ENCODE measurements at places on chromosomes 7 and 10.
A peak's percentile ranks its signal among the peaks of the same experiment; 100 is the strongest.

DNA sequence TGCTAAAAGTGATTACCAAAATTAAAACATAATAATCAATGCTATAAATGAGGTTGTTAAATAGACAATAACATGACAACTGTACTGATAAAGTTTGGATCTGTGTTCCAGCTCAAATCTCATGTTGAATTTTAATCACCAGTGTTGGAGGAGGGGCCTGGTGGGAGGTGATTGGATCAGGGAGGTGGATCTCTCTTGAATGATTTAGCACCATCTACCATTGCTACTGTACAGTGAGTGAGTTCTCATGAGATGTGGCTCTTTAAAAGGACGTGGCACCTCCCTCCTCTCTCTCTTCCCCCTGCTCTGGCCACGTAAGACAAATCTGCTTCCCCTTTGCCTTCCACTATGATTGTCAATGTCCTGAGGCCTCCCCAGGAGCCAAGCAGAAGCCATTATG, 77.5 kb downstream of the HTR5A start:
- H3K27me3 ChIP-seq, result no peaks in the 10 kb centered on the region
- H3K27ac ChIP-seq, result no peak overlapping the region
- no peak for DNase-seq
- no peak overlapping the region for H3K4me3 ChIP-seq
- no peaks in the 10 kb centered on the region for H3K36me3 ChIP-seq
- H3K4me1 ChIP-seq, result no peaks in the 10 kb centered on the region

DNA sequence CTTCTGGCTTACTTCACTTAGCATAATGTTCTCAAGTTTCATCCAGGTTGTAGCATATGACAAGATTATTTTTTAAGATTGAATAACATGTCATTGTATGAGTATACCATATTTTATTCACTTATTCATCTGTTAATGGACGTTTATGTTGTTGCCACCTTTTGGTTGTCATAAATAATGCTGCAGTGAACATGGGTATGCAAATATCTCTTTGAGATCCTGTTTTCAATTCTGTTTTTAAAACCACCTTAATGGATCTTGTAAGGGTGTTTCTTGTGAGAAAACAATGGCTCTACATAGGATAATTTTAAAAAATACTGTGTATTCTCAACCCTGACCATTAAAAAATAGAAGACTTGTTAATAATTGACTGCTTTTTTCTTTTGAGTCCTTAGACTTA, 290.7 kb upstream of the TMEM229A start:
- H3K36me3 ChIP-seq, result no peaks in the 10 kb centered on the region
- H3K27me3 ChIP-seq, result no peaks in the 10 kb centered on the region
- H3K27ac ChIP-seq, result no peak overlapping the region
- no peaks in the 10 kb centered on the region for H3K4me1 ChIP-seq
- H3K4me3 ChIP-seq, result no peak overlapping the region

- H3K4me1 ChIP-seq, result no peaks in the 10 kb centered on the region
- no peak for DNase-seq
- H3K36me3 ChIP-seq, result no peaks in the 10 kb centered on the region
- no peak overlapping the region for H3K4me3 ChIP-seq
These were observed 230.0 kb downstream of the SNX13 start for GRCh38 chr7:17710312-17710711.

DNA sequence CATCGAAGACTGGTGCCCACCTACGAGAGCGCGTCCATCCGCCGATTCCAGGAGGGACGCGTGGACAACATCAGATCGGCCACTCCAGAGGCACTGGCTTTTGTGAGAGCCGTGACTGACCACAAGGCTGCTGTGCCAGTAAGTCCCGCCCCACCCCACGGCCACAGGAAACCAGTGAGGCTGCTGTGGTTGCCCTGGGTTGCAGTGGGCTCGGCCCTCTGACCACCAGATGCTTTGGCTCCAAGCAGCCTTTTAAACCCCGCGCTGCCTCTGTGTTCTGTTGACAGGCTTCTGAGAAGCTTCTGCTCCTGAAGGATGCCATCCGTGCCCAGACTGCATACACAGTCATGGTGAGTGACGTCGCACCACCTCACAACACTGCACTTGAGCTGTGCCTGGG, 24.4 kb upstream of the C10orf53 start:
- no peaks in the 10 kb centered on the region for H3K36me3 ChIP-seq
- H3K4me3 ChIP-seq, result no peak overlapping the region
- H3K27ac ChIP-seq, result no peak overlapping the region
- no peaks in the 10 kb centered on the region for H3K27me3 ChIP-seq
- H3K4me1 ChIP-seq, result no peaks in the 10 kb centered on the region

DNA sequence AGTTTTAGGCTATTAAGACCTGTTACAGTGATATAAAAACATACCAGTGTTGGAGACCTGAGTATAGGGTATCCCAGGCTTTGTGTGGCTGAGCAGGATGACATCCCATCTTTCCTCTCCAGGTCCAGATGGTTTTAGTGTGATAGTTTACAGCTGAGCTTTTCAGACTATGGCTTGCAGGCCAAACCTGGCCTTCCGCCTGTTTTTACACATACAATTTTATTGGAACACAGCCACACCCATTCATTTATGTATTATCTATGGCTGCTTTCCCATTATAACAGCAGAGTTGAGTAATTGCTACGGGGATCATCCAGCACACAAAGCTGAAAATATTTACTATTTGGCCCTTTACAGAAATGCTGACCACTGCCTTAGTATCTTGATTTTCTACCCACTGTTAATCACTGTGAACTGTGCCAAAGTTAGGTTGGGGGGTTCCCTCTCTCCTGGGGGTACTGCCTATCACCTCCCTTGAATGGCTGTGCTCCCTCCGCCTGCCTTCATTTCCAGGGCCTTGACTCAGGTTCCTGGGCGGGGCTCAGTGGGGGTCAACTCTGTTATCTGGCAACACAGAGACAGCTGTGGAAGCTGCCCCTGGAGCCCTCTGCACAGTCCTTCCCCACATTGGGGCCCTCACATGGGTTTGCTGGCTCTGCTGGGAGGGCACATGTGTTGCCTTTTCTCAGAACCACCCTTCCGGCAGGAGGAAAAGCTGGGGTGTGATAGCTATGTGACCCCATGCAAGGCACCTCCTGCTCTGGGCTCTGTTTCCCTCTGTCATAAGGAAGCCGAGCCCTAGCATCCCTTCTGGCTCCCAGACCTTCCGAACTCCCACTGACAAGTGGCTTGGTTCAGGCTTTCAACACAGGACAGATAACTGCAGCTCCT, 40.3 kb upstream of the SH2D4B start:
- H3K36me3 ChIP-seq, result no peaks in the 10 kb centered on the region
- DNase-seq, result no peak
- no peaks in the 10 kb centered on the region for H3K27me3 ChIP-seq

DNA sequence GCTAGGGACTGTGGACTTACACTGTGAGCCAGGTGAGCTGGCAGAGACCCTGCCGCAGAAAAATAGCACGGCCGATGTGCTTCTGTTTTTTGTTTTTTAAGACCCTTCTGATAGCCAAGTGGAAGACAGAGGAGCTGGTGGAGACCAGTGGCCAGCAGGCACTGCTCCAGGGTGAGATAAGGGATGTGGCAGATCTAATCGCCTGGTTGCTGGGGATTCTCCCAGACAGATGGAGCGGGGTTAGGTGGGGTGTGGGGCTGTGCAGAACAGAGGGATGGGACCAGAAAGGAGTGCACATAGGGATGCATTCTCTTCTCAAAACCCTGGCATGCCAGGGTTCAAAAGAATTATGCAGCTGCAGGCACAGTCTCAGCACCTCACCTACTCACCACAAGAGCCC, 82.2 kb downstream of the VOPP1 start:
- no peaks in the 10 kb centered on the region for H3K27me3 ChIP-seq
- peaks cover 43% of the 10 kb centered on the region for H3K36me3 ChIP-seq
- H3K4me1 ChIP-seq, result no peaks in the 10 kb centered on the region
- no peak overlapping the region for H3K27ac ChIP-seq

DNA sequence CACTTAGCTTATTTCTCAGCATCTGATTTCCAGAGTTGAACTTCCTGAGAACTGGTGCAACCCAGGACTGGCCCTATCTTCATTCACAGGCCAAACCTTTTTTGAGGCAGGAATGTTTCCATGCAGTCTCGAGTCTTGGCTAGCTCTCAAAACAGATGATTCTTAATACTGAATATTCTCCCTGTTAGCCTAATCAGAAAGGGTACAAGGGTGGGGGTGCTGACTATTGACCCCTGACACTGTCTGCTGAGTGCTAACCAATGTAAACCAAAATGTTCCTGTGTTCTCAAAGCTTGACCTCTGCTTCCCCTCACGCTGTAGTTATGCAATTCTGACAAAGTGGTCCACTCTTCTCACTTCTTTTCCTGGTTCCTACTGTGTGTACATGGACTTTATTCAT, 25.3 kb downstream of the VWDE start:
- H3K27me3 ChIP-seq, result no peaks in the 10 kb centered on the region
- DNase-seq, result no peak
- no peak overlapping the region for H3K27ac ChIP-seq
- no peaks in the 10 kb centered on the region for H3K36me3 ChIP-seq
- no peaks in the 10 kb centered on the region for H3K4me1 ChIP-seq

DNA sequence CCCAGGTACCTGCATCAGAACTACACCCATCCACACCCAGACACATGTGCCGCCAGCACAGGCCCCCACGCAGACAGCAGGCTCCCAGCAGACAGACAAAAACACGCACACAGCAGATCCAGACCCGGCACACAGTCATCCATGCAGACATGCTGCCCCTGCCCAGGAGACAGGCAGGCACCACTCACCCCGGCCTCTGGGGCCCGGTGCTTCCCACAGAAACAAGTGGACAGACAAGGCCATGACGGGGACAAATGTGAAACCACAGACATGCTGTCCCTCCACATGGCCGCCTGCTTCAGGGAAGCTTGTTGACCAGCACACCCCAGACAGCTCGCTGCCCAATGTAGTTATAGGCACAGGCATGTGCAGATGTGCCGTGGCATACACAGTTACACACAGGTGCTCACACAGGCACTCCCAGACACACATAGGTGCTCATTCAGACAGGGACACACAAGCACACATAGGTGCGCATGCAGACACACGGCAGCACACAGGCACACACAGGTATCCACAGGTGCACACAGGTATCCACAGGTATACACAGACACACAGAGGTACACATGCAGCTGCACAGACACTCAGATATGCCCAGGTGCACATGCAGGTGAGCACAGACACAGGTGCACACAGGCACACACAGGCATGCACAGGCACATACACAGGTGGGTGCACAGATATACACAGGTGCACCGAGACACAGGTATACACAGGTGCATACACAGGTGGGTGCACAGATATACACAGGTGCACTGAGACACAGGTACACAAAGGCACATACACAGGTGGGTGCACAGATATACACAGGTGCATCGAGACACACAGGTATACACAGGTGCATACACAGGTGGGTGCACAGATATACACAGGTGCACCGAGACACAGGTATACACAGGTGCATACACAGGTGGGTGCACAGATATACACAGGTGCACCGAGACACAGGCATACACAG, 10.5 kb upstream of the SCART1 start:
- no peak for DNase-seq
- no peaks in the 10 kb centered on the region for H3K4me1 ChIP-seq
- H3K36me3 ChIP-seq, result no peaks in the 10 kb centered on the region

GRCh38 chr10:81876253-81877077, 1.5 kb downstream of the NRG3 start:
- no peak for DNase-seq
- H3K36me3 ChIP-seq, result no peaks in the 10 kb centered on the region
- no peaks in the 10 kb centered on the region for H3K4me1 ChIP-seq
- no peak overlapping the region for H3K27ac ChIP-seq
- peaks cover 3% of the 10 kb centered on the region for H3K27me3 ChIP-seq

- H3K4me1 ChIP-seq, result peaks cover 44% of the 10 kb centered on the region
- DNase-seq, result no peak
- H3K4me3 ChIP-seq, result peak overlapping the region; percentile 85
- H3K36me3 ChIP-seq, result peaks cover 14% of the 10 kb centered on the region
These were observed 1.0 kb downstream of the IGFBP3 start for GRCh38 chr7:45919993-45920459.

DNA sequence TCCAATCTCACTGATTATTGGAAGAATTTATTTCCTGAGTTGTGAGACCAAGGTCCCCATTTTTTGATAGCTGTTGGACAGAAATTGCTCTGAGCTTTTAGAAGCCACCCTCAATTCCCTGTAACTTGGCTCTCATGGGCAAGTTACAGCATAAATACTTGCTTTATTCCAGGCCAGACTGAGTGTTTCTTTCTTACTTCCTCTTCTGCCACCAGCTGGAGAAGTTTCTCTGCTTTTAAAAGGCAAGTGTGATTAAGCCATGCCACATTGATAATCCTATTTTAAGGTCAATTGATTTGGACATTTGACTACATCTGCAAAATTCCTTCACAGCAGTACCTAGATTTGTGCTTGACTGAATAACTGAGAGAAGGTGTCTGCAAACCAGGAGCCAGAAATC, 14.1 kb upstream of the TAS2R41 start:
- no peak for DNase-seq
- no peak overlapping the region for H3K27ac ChIP-seq
- no peaks in the 10 kb centered on the region for H3K4me1 ChIP-seq
- H3K4me3 ChIP-seq, result no peak overlapping the region

- no peak overlapping the region for H3K4me3 ChIP-seq
- no peaks in the 10 kb centered on the region for H3K36me3 ChIP-seq
- no peak for DNase-seq
These were observed 33.0 kb downstream of the LRRC72 start for GRCh38 chr7:16559497-16560179.

GRCh38 chr7:4022265-4022664, 659.8 kb upstream of the FOXK1 start:
- no peak overlapping the region for H3K27ac ChIP-seq
- no peaks in the 10 kb centered on the region for H3K27me3 ChIP-seq
- H3K4me3 ChIP-seq, result no peak overlapping the region
- no peaks in the 10 kb centered on the region for H3K36me3 ChIP-seq
- H3K4me1 ChIP-seq, result peaks cover 12% of the 10 kb centered on the region

DNA sequence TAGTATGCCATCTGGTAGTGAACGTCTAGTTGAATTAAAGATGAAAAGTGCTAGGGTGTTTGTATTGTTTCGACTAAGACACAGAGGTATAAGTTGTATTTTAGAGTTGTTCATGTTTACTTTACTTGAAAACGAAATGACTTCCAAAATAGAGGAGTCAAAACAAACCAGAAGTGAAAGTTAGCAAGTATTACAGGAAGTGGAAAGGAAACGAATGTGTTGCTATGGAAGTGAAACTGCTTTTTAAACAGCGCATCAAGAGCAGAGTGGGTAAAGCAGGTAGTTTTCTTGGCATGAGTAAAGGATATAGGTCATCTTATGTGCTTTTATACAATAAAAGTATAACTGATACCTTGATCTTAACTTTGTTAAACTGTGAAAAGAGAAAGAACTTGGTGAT, 20.0 kb upstream of the GALNTL5 start:
- H3K4me3 ChIP-seq, result no peak overlapping the region
- no peaks in the 10 kb centered on the region for H3K27me3 ChIP-seq
- peak; percentile 2 for DNase-seq
- no peak overlapping the region for H3K27ac ChIP-seq
- H3K36me3 ChIP-seq, result no peaks in the 10 kb centered on the region
- no peaks in the 10 kb centered on the region for H3K4me1 ChIP-seq

DNA sequence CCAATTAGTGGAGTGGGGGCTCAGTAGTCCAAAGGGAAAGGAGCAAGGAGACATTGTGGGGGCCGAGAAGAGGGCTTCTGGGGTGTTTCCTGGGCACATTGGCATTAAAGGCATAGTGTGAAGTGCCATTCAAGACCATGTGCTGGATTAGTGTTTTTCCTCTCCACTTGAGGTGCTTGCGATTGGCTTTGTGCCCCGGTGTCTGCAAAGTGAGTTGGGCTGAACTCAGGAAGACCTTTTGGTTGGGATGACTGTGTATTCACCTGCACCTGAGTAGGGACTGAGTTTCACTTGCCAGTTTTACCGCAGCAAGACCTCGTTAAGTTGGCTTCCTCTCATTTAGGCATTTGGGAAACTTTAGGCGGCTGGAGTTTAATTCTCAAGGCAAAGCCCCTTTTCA, 73.0 kb downstream of the TCF7L2 start:
- no peak for DNase-seq
- H3K27me3 ChIP-seq, result no peaks in the 10 kb centered on the region
- peaks cover 20% of the 10 kb centered on the region for H3K4me1 ChIP-seq
- no peaks in the 10 kb centered on the region for H3K36me3 ChIP-seq
- H3K4me3 ChIP-seq, result no peak overlapping the region
- H3K27ac ChIP-seq, result peak overlapping the region; percentile 15
